MM.1S (cell line): ENCODE measurements at places on chromosomes 12 and 14.

GRCh38 chr12:88339966-88340365, 197.9 kb downstream of the TMTC3 start:
- no peaks in the 10 kb centered on the region for H3K36me3 ChIP-seq
- DNase-seq, result no peak
- peaks cover 9% of the 10 kb centered on the region for H3K4me1 ChIP-seq
- no peaks in the 10 kb centered on the region for H3K27me3 ChIP-seq

DNA sequence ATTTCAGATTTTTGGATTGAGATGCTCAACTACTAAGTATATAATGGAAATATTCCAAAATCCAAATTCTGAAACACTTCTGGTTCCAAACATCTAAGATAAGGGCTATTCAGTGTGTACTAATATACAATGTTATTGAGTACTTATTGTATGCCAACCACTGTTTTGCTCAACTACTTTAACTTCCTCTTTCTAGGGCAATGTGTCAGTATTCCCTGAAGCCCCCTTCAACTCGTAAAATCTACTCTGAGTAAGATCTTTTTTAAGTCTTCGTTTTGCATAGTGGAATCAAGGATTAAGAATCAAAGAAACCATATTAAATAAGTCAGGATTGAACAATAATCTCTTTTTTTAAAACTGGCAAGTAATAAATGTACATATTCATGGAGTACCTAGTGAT, 45.5 kb downstream of the SPATA7 start:
- H3K4me3 ChIP-seq, result no peak overlapping the region
- no peak for DNase-seq
- no peaks in the 10 kb centered on the region for H3K4me1 ChIP-seq
- no peaks in the 10 kb centered on the region for H3K36me3 ChIP-seq

DNA sequence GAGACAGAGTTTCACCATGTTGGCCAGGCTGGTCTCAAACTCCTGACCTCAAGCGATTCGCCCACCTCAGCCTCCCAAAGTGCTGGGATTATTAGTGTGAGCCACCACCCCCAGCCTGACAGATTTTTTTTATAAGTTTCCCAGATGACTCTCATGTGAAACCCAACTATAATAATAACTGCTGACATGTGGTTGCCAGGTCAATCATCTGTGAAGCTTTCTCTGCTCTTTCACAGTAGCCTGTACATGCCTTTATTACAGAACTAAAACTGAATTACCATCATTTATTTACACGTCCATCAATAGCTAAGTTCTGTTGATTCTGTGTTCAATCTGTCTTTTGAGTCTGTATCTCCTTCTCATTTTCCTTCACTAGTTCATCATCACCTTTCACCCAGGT, 218.5 kb downstream of the RPS29 start:
- no peaks in the 10 kb centered on the region for H3K4me1 ChIP-seq
- DNase-seq, result no peak
- H3K4me3 ChIP-seq, result no peak overlapping the region

DNA sequence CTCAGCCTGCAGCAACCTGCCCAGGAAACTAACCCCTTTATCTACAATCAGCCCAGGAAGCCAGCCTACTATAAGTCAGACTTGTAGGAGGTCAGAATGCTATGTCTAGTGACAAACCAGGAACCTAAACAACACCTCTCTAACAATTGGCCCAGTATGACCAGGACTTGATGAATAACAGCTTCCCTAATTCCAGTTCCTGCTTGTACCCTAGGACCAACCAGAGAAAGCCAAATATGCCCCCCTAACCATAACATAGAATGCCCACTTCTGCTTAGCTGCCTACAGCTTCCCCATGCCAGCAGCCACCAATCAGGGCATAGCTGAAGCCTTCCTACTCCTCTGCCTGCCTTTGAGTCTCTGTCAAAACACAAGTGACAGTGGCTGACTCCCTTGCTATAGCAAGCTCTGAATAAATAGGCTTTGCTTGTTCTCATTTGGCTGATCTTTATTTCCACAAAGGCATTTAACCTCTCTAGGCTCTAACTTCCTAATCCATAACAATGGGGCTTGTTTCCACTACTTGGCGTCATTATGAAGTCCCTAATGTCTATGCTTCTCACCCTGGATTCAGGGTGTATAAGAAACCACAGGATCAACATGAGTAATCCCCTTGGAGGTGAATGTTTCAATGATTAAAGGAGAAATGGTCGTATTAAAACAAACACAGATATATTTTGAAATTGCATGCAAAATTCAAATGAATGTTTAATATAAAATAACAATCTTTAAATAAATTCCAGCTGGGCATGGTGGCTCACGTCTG, 220.2 kb downstream of the ANO6 start:
- H3K27me3 ChIP-seq, result no peaks in the 10 kb centered on the region
- no peaks in the 10 kb centered on the region for H3K36me3 ChIP-seq
- no peak overlapping the region for H3K4me3 ChIP-seq
- no peak for DNase-seq

GRCh38 chr12:120748242-120748641, 22.6 kb downstream of the ACADS start:
- H3K27me3 ChIP-seq, result no peaks in the 10 kb centered on the region
- H3K27ac ChIP-seq, result no peak overlapping the region
- H3K4me3 ChIP-seq, result no peak overlapping the region
- H3K36me3 ChIP-seq, result no peaks in the 10 kb centered on the region

- no peaks in the 10 kb centered on the region for H3K36me3 ChIP-seq
- no peak overlapping the region for H3K27ac ChIP-seq
- no peaks in the 10 kb centered on the region for H3K4me1 ChIP-seq
Measured at GRCh38 chr14:51929910-51930682, 59.2 kb upstream of the RTRAF start.

DNA sequence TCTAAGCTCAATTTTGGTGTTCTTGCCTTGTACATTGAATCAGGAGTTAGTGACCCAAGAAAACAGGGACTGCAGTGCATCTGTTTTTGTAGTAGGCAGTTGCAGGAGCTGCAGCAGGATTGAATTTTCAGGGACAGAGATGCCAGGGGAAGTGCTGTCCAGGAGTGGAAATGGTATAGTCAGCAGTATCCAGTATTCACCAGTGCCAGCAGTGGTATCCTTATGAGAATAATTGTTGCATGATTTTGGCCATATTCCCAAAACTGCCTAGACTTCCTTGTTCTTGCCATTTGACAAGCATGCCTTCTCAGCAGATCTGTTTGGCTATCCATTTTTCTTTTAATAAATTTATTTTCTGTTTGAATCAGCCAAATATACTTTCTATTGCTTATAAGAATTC, 18.6 kb upstream of the ABCD2 start:
- no peak overlapping the region for H3K27ac ChIP-seq
- no peaks in the 10 kb centered on the region for H3K36me3 ChIP-seq
- no peaks in the 10 kb centered on the region for H3K4me1 ChIP-seq
- H3K27me3 ChIP-seq, result no peaks in the 10 kb centered on the region
- H3K4me3 ChIP-seq, result no peak overlapping the region

DNA sequence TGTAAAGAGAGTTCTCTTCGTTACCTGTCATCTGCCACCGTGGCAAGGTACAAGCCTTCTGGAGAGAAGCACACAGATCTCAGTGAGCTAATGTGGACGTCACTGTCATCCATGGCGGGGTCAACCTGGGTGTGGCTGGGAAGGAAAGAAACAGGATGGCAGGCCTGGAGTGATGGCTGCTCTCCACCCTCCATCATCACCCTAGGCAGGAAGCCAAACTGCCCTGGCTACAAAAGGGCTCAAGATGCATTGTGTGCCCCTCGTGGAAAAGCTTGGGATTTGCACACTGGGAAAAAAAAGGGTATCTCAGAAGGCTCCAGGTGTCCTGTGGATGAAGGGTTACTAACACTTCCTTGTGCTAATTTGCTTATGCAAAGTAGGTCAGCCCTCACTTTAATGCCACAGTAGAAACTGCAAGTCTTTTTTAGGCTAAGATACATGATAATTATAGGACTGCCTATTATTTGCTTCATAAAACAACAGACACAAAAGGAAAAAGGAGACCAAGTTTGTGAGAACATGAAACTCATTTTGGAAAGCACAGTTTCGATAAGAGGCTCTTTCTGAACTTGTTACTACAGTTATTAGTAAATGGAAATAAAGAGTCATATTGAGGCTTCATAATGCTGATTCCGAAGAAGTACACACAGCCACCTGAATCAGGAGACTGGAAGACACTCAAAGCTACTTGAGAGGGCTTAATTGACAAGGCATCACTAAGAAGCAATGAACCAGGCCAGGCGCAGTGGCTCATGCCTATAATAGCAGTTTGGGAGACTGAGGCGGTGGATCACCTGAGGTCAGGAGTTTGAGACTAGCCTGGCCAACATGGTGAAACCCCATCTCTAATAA, 18.9 kb downstream of the RFC5 start:
- peaks cover 17% of the 10 kb centered on the region; the same call in 1 of the 2 replicates for H3K4me1 ChIP-seq
- peak; percentile 13 for DNase-seq
- H3K27ac ChIP-seq, result peak overlapping the region; percentile 56; the same call in 1 of the 2 replicates

DNA sequence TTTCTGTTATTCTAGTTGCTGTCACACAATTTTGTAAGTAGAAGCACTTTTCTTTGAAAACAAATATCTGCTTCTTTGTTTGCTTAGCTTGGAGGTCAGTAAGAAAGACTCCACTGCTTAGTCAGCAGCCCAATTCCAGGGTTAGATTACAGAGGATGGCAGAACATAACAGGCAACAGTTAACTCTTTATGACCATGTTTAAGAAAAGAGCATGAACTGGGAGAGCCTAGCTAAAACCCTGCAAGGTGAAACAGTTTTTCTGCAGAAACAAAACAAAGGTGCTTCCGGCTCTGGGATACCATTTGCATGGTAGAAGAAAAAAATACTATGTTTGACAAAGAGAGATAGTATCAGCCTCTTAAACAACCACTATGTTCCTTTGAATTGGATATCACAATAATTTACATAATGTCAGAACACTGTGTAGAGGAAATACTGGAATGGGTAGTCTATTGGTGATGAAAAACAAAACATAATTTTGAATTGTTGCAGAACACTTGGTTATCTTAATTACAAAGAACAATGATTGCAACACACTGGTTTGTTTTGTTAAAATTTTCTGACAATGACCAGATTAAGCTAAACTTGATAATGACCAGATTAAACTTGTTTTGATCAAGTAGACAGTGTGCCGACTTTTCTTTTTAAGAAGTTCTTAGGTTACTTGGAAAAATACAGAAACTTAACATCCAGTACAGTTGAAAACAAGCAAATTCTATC, 22.4 kb upstream of the PPM1H start:
- H3K4me1 ChIP-seq, result 0 out of 2 replicates have a peak, but pooled peaks cover 7% of the 10 kb centered on the region
- H3K27me3 ChIP-seq, result no peaks in the 10 kb centered on the region
- H3K27ac ChIP-seq, result no peak overlapping the region
- DNase-seq, result peak; percentile 18
- no peak overlapping the region for H3K4me3 ChIP-seq
- no peaks in the 10 kb centered on the region for H3K36me3 ChIP-seq

GRCh38 chr14:33359288-33359881, 420.7 kb downstream of the NPAS3 start:
- DNase-seq, result no peak
- H3K4me3 ChIP-seq, result no peak overlapping the region
- H3K27me3 ChIP-seq, result no peaks in the 10 kb centered on the region
- no peaks in the 10 kb centered on the region for H3K4me1 ChIP-seq
- no peaks in the 10 kb centered on the region for H3K36me3 ChIP-seq

DNA sequence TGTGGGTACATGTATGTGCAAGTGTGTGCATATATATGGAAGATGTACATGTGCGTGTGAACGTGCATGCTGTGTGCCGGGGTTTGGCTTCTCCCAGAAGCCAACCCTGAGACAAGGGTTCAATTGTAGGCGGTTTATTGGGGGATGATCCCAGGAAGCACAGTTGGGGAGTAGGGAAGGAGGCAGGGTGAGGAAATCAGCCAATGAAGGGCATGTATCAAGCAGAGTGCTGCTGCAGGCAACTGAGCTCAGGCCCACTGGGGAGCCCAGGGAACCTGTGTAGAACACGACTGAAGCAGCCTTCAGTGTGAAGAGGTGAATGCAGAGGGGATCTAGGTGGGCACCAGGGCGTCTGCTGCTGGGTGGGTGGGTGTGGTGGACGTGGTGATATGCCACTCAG, 21.6 kb downstream of the SYNDIG1L start:
- H3K4me3 ChIP-seq, result no peak overlapping the region
- no peak overlapping the region for H3K27ac ChIP-seq
- no peaks in the 10 kb centered on the region for H3K36me3 ChIP-seq
- H3K27me3 ChIP-seq, result no peaks in the 10 kb centered on the region
- DNase-seq, result no peak

GRCh38 chr14:36604757-36605505, 22.5 kb upstream of the NKX2-8 start:
- no peak overlapping the region for H3K4me3 ChIP-seq
- DNase-seq, result peak; percentile 45
- H3K27ac ChIP-seq, result no peak overlapping the region

DNA sequence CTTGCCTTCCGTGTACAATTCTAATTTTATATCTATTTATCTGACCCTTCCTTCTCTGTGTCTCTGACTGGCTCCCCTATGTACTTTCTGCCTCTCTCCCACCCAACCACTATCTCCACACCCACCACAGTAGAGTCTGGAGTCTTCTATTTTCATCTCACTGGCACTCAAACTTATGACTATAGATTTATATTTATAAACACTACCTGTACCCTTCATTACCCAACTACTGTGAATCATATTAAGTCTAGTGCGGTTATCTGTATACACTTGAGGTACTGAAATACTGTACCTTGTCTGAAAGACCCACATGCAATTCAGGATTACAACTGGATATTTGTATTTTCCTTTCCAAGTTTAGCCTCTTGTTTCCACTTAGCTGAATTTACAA, 36.1 kb downstream of the ATP2B1 start:
- H3K4me3 ChIP-seq, result no peak overlapping the region
- no peak overlapping the region for H3K27ac ChIP-seq
- no peaks in the 10 kb centered on the region for H3K36me3 ChIP-seq
